ENCODE measurements at places on chromosomes 12 and 14. TPM values are rescaled to one million over a fixed set of nuclear protein-coding genes. Genes with fewer than 3 reads are reported as not detected.
A peak's percentile ranks its signal among the peaks of the same experiment; 100 is the strongest.

OGFOD2 gene
- total RNA-seq: 7.8 TPM

GRCh38 chr12:30764251-30764650 is 9.5 kb upstream of the CAPRIN2 start:
- no peaks in the 10 kb centered on the region for H3K27me3 ChIP-seq
- no peak overlapping the region for H3K27ac ChIP-seq
- DNase-seq: no peak
- H3K36me3 ChIP-seq: no peaks in the 10 kb centered on the region

- H3K27ac ChIP-seq: no peak overlapping the region
- no peaks in the 10 kb centered on the region for H3K27me3 ChIP-seq
- H3K4me1 ChIP-seq: no peaks in the 10 kb centered on the region
- no peak overlapping the region for H3K4me3 ChIP-seq
- H3K36me3 ChIP-seq: no peaks in the 10 kb centered on the region
- DNase-seq: no peak
Observed at GRCh38 chr14:89848165-89848564, 106.4 kb downstream of the EFCAB11 start.

- H3K27ac ChIP-seq: peak overlapping the region; percentile 3
- peaks cover 39% of the 10 kb centered on the region for H3K4me1 ChIP-seq
- no peak overlapping the region for H3K4me3 ChIP-seq
- peaks cover 20% of the 10 kb centered on the region for H3K36me3 ChIP-seq
Observed at GRCh38 chr12:109112720-109113465, 3.5 kb upstream of the ACACB start.

DNA sequence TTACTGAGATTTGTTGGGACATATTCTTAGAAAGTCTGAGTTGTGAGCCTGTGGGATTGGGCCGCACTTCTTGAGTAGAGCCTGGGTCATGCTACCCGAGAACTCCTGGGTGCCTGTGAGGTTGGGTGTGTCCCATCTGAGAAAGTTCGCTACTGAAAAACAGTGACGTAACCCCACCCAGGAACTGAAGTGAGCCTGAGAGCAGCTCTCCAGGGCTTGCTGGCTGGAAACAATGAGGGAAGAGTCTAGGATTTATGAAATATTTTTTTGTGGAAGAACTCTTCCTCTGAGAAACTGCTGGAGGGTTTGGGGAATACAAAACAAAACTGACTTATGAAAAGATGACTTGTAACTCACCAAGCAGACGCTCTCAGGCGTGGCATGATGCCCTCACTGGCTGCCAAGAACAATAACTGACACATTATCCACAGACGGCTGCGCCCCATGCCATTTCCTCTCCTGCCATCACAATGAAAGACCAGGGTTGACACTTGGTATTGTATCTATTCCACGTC is 69.2 kb downstream of the RASSF3 start:
- no peak overlapping the region for H3K27ac ChIP-seq
- no peak overlapping the region for H3K4me3 ChIP-seq
- H3K36me3 ChIP-seq: no peaks in the 10 kb centered on the region
- H3K4me1 ChIP-seq: peaks cover under 1% of the 10 kb centered on the region
